ENCODE measurements at places on chromosomes 6 and 20. TPM values are rescaled to one million over a fixed set of nuclear protein-coding genes. Genes with fewer than 3 reads are reported as not detected.

The PGC gene
- total RNA-seq = not detected

The HTR1B gene
- not detected for total RNA-seq

The RTN4IP1 gene
- total RNA-seq = 2.4 TPM

The PACRG gene
- total RNA-seq = 0.66 TPM

The FNDC1 gene
- not detected for total RNA-seq

The OR2H1 gene
- total RNA-seq = not detected

The HLA-DPA1 gene
- 19.9 TPM for total RNA-seq

The GJA10 gene
- not detected for total RNA-seq

GRCh38 chr20:2919518-2920245 is 46.4 kb downstream of the PTPRA start:
- DNase-seq = no peak
- H3K4me1 ChIP-seq = peaks cover 7% of the 10 kb centered on the region
- no peak overlapping the region for H3K27ac ChIP-seq
- peaks cover 16% of the 10 kb centered on the region for H3K36me3 ChIP-seq
- H3K4me3 ChIP-seq = no peak overlapping the region
- no peaks in the 10 kb centered on the region for H3K27me3 ChIP-seq

- DNase-seq = no peak
- no peaks in the 10 kb centered on the region for H3K27me3 ChIP-seq
- H3K4me1 ChIP-seq = no peaks in the 10 kb centered on the region
- H3K4me3 ChIP-seq = no peak overlapping the region
- no peaks in the 10 kb centered on the region for H3K36me3 ChIP-seq
These were observed 41.6 kb upstream of the RPN2 start for GRCh38 chr20:37137547-37137946.

- no peaks in the 10 kb centered on the region for H3K4me1 ChIP-seq
- no peak for DNase-seq
- H3K27ac ChIP-seq = no peak overlapping the region
- H3K36me3 ChIP-seq = no peaks in the 10 kb centered on the region
- H3K27me3 ChIP-seq = no peaks in the 10 kb centered on the region
These were observed 181.9 kb downstream of the TBC1D7 start for GRCh38 chr6:13146442-13146841.

DNA sequence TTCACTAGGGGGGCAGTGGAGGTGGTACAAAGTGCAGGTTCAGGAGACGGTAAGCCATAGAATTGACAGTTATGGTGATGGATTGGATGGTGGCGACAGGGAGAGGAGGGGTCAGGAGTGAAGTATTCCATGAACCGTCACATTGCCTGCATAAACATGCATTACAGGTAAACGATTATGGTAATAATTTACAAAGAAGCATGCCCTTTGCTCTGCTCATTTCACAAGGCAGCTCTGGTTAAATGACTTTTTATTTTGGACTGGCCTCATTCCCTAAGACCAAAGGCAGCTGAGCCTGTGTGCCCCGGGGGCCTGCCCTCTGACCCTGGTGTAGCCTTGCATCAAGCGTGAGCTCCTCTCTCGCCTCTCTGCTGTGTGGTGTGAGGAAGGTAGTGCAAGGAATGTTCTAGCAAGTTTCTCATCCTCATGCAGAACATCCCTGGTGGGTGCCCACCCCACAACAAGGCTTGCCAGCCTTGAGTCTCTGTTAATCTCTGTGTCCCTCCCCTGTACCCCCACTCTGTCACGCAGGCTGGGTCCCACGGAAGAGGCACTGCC is 59.0 kb downstream of the PPP1R14C start:
- H3K36me3 ChIP-seq = no peaks in the 10 kb centered on the region
- DNase-seq = no peak
- H3K27ac ChIP-seq = no peak overlapping the region
- H3K4me3 ChIP-seq = no peak overlapping the region

GRCh38 chr20:32050324-32050841 is 1.7 kb upstream of the HCK start:
- peaks cover 22% of the 10 kb centered on the region for H3K4me1 ChIP-seq
- H3K27me3 ChIP-seq = peaks cover 38% of the 10 kb centered on the region
- no peak overlapping the region for H3K4me3 ChIP-seq

GRCh38 chr6:148915810-148916209 is 169.0 kb downstream of the UST start:
- no peak overlapping the region for H3K4me3 ChIP-seq
- no peaks in the 10 kb centered on the region for H3K36me3 ChIP-seq
- H3K27ac ChIP-seq = no peak overlapping the region
- no peaks in the 10 kb centered on the region for H3K4me1 ChIP-seq
- no peaks in the 10 kb centered on the region for H3K27me3 ChIP-seq

GRCh38 chr6:90227673-90228072 is 69.0 kb downstream of the BACH2 start:
- H3K4me3 ChIP-seq = no peak overlapping the region
- peaks cover 18% of the 10 kb centered on the region for H3K4me1 ChIP-seq
- no peaks in the 10 kb centered on the region for H3K27me3 ChIP-seq
- H3K27ac ChIP-seq = no peak overlapping the region
- no peak for DNase-seq

DNA sequence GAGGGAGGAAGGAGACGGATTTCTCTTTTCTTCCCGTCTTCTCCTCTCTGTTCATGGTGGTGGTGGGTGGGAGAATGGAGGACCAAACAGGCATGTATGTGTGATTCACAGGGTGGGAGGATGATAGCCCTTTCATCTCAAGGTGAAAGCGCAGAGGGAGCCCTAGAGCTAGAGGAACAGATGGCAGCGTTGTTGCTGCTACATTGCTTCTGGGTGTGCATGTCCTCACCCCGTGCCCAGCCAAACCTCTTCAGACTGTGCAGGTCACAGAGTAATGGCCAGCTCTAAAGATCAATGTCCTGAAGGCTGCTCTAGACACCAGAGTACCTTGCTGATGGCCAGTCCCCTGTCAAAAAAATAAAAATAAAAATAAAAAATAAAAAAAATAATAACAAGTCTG is 301.8 kb downstream of the TBC1D7 start:
- no peak for DNase-seq
- no peak overlapping the region for H3K27ac ChIP-seq
- H3K27me3 ChIP-seq = no peaks in the 10 kb centered on the region

- no peak overlapping the region for H3K4me3 ChIP-seq
- H3K27ac ChIP-seq = no peak overlapping the region
- no peaks in the 10 kb centered on the region for H3K36me3 ChIP-seq
- H3K4me1 ChIP-seq = no peaks in the 10 kb centered on the region
- no peaks in the 10 kb centered on the region for H3K27me3 ChIP-seq
These were observed 135.1 kb downstream of the EDN3 start for GRCh38 chr20:59435518-59435917.

DNA sequence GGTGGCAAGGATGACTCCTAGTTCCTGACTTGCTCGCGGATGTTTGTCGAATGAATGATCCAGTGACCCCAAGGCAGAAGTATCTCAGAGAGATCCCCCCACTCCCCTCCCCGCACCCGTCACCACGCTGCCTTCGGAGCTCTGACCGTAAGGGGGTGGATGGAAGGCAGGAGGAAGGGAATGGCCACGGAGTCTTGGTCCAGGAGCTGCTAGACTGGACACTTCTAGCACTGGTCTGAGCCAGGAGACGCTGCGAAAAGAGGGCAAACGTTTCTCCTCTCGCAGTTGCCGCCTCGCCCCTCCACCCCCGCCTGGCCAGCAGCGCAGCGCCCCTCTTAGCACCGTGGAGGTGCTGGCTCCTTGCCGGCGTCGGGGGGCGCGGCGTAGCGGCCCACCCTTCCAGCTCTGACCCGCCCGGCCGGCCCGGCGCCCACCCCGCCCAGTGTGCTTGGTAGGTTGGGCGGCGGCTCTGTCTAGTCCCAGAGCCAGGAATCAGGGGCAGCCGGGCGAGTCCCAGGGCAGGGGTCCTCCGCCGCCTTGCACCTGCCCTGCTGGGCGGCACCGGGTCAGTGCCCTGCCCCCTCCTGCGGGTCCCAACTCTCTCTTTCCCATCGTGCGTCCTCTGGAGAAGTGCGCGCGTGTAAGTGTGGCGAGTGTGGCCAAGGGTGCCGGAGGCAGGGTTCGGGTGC is 2.4 kb upstream of the DBNDD2 start:
- H3K27ac ChIP-seq = no peak overlapping the region
- H3K4me1 ChIP-seq = peaks cover 27% of the 10 kb centered on the region
- DNase-seq = no peak
- H3K36me3 ChIP-seq = peaks cover 7% of the 10 kb centered on the region

GRCh38 chr20:32977281-32978008 is 26.8 kb downstream of the SUN5 start:
- no peak overlapping the region for H3K4me3 ChIP-seq
- H3K27ac ChIP-seq = no peak overlapping the region

DNA sequence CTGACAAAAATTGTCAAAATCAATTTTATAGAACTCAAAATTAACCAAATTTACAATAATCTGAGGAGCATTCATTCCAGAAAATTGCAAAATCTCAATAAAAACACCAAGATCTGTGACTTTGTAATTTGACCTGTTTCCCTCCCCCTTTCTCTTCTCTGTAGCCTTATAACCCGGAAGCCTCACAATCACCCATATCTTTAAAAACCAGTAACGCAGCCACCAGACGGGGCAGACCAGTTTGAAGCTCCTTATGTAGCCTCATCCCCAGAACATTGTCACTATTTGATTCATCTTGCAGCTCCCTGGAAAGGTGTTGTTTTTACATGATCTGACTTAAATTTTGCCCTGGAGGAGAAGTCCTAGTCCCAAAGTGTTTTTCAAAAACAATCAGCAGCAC is 27.5 kb upstream of the TGM6 start:
- peaks cover 5% of the 10 kb centered on the region for H3K27me3 ChIP-seq
- H3K36me3 ChIP-seq = no peaks in the 10 kb centered on the region
- no peak overlapping the region for H3K4me3 ChIP-seq
- H3K4me1 ChIP-seq = peaks cover 9% of the 10 kb centered on the region
- H3K27ac ChIP-seq = no peak overlapping the region

DNA sequence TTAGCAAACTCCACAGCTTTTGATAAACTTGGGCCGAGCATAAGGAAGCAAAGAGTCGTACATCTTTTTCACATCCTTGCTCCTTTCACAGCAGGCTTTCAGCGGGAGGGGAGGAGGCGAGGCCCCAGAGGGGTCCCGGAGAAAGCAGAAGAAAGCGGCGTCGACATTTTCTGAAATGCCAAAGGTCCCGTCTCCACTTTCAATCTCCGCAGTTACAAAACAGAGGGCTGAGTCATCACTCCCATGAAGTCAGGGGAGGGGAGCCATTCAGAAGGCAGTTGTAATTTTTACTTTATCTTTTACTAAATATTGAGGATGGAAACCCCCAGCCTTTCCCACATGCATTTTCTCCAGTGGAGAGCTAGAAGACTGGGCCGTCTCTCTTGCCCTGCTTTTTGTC is 174.2 kb upstream of the THBS2 start:
- no peak overlapping the region for H3K27ac ChIP-seq
- H3K4me3 ChIP-seq = no peak overlapping the region
- no peaks in the 10 kb centered on the region for H3K4me1 ChIP-seq
- no peak for DNase-seq

DNA sequence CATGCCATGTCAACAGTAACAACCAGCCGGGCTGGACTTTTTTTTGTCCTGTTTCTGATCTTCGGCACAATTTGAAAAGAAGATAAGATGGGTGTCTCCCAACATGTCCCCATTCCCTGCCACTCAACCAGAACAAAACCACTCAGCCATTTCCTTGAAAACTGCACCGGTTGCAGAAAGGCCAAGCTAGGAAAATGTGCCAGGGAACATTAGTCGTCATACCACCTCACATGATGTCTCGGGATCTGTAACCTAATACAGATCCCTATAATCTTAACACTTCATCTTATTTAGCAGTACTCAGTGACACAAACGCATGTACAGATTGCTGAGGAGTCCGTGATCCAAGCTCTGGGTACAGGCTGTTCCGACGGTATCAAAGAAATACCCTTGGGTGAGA is 46.5 kb downstream of the ALDH8A1 start:
- H3K27ac ChIP-seq = no peak overlapping the region
- H3K4me1 ChIP-seq = no peaks in the 10 kb centered on the region
- no peaks in the 10 kb centered on the region for H3K27me3 ChIP-seq
- H3K36me3 ChIP-seq = no peaks in the 10 kb centered on the region
- H3K4me3 ChIP-seq = no peak overlapping the region
- DNase-seq = no peak

DNA sequence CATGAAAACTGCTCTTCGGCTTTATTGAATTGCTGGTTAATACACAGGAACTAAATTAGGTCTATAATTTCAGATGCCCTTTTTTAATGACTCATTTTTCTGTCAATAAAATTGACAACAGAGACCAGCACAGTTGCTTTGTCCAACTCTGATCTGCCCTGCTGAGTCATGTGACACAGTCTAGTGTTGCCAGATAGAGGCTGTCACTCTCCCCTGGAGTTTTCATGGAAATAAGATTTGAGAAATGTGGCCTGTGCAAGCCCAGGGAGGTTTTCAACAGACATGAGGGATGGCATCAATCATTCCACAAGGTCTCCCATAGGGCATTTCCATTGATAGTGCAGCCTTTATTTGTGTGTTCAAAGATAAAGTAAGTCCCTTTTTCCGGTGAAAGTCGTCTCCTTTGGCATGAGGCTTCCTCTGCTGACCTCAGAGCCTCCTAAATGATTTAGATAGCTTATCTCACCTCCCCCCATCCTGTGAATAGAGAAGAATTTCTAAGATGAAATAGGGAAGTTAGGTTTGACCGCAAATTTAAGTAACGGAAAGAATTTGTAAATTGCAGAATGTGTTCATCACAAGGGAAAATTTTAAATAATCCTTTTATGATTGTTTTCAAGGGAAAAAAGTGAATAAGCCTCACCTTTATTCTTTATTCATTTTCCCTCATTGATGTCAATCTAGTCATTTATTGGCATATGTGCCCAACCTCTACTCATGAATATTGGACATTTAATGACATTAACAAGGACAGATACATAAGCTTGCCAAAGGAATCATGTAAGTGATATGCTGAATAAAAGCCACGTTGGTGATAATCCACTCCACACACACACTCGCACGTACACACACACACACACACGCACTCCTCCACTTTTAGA is 277.7 kb downstream of the ADGB start:
- H3K4me1 ChIP-seq = no peaks in the 10 kb centered on the region
- H3K36me3 ChIP-seq = no peaks in the 10 kb centered on the region
- no peak overlapping the region for H3K27ac ChIP-seq
- H3K27me3 ChIP-seq = no peaks in the 10 kb centered on the region

GRCh38 chr6:137370871-137371633 is 123.1 kb downstream of the OLIG3 start:
- H3K4me1 ChIP-seq = peaks cover 3% of the 10 kb centered on the region
- H3K36me3 ChIP-seq = no peaks in the 10 kb centered on the region
- H3K27ac ChIP-seq = no peak overlapping the region
- no peaks in the 10 kb centered on the region for H3K27me3 ChIP-seq

GRCh38 chr6:64590965-64591675 is 955.5 kb downstream of the PHF3 start:
- H3K27ac ChIP-seq = no peak overlapping the region
- DNase-seq = no peak
- H3K27me3 ChIP-seq = no peaks in the 10 kb centered on the region
- no peaks in the 10 kb centered on the region for H3K36me3 ChIP-seq
- H3K4me1 ChIP-seq = no peaks in the 10 kb centered on the region

- H3K27me3 ChIP-seq = no peaks in the 10 kb centered on the region
- no peaks in the 10 kb centered on the region for H3K4me1 ChIP-seq
- H3K27ac ChIP-seq = no peak overlapping the region
- DNase-seq = no peak
- H3K4me3 ChIP-seq = no peak overlapping the region
These were observed 31.8 kb downstream of the SNX14 start for GRCh38 chr6:85561750-85562357.

GRCh38 chr6:18412644-18413043 is 25.5 kb downstream of the RNF144B start:
- H3K4me3 ChIP-seq = no peak overlapping the region
- H3K27ac ChIP-seq = no peak overlapping the region
- peaks cover 2% of the 10 kb centered on the region for H3K36me3 ChIP-seq

GRCh38 chr6:143955971-143956370 is 52.1 kb downstream of the PLAGL1 start:
- H3K4me1 ChIP-seq = no peaks in the 10 kb centered on the region
- H3K4me3 ChIP-seq = no peak overlapping the region
- DNase-seq = no peak
- no peak overlapping the region for H3K27ac ChIP-seq
- H3K36me3 ChIP-seq = no peaks in the 10 kb centered on the region
